Activated naive CD8-positive, alpha-beta T cell treated with anti-CD3 and anti-CD28 coated beads, Interleukin-2, amount 10 ng/mL, durations not matched to agents 7 days and 5 days (primary cell): ENCODE measurements at places on chromosomes 3 and 15.

GRCh38 chr3:119160815-119161214, 12.6 kb upstream of the UPK1B start:
- no peak overlapping the region for H3K4me3 ChIP-seq
- peaks cover 14% of the 10 kb centered on the region for H3K27me3 ChIP-seq
- DNase-seq = no peak
- no peaks in the 10 kb centered on the region for H3K36me3 ChIP-seq
- H3K4me1 ChIP-seq = no peaks in the 10 kb centered on the region

- H3K36me3 ChIP-seq = peaks cover 3% of the 10 kb centered on the region
- H3K4me3 ChIP-seq = no peak overlapping the region
- H3K27ac ChIP-seq = no peak overlapping the region
- peaks cover 22% of the 10 kb centered on the region for H3K27me3 ChIP-seq
- peaks cover 3% of the 10 kb centered on the region for H3K4me1 ChIP-seq
- no peak for DNase-seq
Measured at GRCh38 chr3:22373827-22374226, 622.8 kb upstream of the ZNF385D start.

DNA sequence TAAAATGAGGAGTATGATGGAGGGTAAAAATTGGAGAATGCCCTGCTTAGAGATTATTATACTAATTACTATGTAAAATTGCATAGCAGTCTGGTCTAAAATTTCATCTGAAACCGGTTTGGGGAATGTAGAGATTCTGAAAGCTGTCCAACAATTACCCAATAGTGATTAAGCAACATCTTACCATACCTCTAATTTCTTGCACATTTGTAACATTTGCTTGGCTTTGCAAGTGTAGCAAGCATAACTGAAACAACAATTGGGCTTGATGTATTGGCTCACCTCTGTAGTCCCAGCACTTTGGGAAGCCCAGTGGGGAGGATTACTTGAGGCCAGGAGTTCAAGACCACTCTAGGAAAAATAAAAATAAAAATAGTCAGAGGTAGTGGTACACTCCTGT, 17.4 kb downstream of the AADACL2 start:
- H3K4me3 ChIP-seq = no peak overlapping the region
- no peak for DNase-seq
- no peak overlapping the region for H3K27ac ChIP-seq

- peaks cover 13% of the 10 kb centered on the region for H3K36me3 ChIP-seq
- no peak overlapping the region for H3K27ac ChIP-seq
- H3K4me1 ChIP-seq = peaks cover 5% of the 10 kb centered on the region
- DNase-seq = no peak
- H3K27me3 ChIP-seq = no peaks in the 10 kb centered on the region
Measured at GRCh38 chr15:60416484-60416883, 18.7 kb upstream of the ANXA2 start.
